Neural progenitor cell (in vitro differentiated cells): ENCODE measurements at places on chromosomes 2 and 18. TPM values are rescaled to one million over a fixed set of nuclear protein-coding genes. Genes with fewer than 3 reads are reported as not detected.

Gene HOXD8
- not detected in 2 replicates for total RNA-seq

Gene ACADL
- total RNA-seq, result 0.09 TPM in 1 of 2 replicates, not detected in the other

Gene MAL
- total RNA-seq, result not detected in 2 replicates

Gene CCDC178
- total RNA-seq, result 0.31 and 0.51 TPM in 2 replicates

Gene CPO
- not detected in 2 replicates for total RNA-seq

Gene ATOH8
- 0.43 TPM in 1 of 2 replicates, not detected in the other for total RNA-seq

Gene TMEM17
- total RNA-seq, result 1.8 and 2.4 TPM in 2 replicates

Gene PER2
- total RNA-seq, result 1.4 and 2.6 TPM in 2 replicates

Gene HES6
- total RNA-seq, result 5.3 and 29.3 TPM in 2 replicates

Gene SLC9A2
- 0.06 TPM in 1 of 2 replicates, not detected in the other for total RNA-seq

Gene SLC4A3
- 0.88 and 3.7 TPM in 2 replicates for total RNA-seq
